Subcutaneous adipose tissue (tissue), 4 donors: ENCODE measurements at places on chromosomes 1 and 21. TPM values are rescaled to one million over a fixed set of nuclear protein-coding genes. Genes with fewer than 3 reads are reported as not detected.

Gene GNAT2
- total RNA-seq = not detected

Gene RRP1B
- total RNA-seq = 14.8 TPM

Gene FNDC5
- not detected for total RNA-seq

Gene LCE1A
- not detected for total RNA-seq

Gene UMODL1
- total RNA-seq = not detected

Gene STPG1
- total RNA-seq = 2.7 TPM

Gene CLCA1
- total RNA-seq = 0.16 TPM

Gene PTGFRN
- 16.1 TPM for total RNA-seq

Gene PLEKHM2
- total RNA-seq = 41.9 TPM
